Esophagus squamous epithelium (tissue), 5 donors: ENCODE measurements at places on chromosomes 5 and 9.

GRCh38 chr5:124724357-124725039 lies 21.9 kb downstream of the ZNF608 start:
- DNase-seq, result no peak

GRCh38 chr5:38420691-38421390 lies 135.6 kb downstream of the LIFR start:
- no peak for DNase-seq

GRCh38 chr5:43298443-43298842 lies 14.8 kb downstream of the HMGCS1 start:
- no peak for DNase-seq

DNA sequence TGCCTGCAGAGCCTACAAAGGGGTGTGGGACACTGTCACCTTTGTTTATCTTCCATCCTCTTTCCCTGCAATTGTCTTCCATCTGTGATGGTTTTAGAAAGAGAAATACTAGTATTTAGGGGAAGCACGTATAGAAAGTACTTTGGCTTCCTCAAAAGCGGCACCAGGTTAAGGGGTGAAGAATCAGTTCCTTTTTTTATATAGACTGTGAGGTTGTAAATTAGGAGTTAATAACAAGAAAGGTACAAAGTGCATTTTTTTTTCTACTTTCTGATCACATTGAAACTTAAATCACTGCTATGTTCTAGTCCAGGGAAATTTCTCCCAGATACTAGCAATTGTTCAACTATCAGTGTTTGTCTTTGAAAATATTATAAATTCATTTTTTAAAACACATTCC lies 219.3 kb downstream of the CEMIP2 start:
- DNase-seq, result no peak

DNA sequence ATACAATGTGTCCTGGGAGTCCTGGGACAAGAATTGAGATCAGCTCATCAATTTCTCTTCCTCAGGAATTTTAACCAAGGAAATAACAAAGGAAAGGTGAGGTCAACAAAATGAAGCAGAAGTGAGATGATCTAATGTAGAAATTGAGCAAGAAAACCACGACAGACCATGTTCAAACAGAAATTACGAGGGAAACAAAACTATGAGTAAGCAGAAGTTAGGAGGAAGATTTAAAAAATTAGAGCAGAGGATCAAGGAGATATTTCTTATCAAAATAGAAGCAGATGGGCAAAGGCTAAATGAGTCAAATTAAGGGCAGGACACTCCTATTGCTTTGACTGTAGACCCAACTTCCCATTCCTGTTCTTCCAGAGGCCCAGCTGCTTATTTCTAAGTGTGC lies 97.4 kb downstream of the HINT1 start:
- DNase-seq, result no peak

DNA sequence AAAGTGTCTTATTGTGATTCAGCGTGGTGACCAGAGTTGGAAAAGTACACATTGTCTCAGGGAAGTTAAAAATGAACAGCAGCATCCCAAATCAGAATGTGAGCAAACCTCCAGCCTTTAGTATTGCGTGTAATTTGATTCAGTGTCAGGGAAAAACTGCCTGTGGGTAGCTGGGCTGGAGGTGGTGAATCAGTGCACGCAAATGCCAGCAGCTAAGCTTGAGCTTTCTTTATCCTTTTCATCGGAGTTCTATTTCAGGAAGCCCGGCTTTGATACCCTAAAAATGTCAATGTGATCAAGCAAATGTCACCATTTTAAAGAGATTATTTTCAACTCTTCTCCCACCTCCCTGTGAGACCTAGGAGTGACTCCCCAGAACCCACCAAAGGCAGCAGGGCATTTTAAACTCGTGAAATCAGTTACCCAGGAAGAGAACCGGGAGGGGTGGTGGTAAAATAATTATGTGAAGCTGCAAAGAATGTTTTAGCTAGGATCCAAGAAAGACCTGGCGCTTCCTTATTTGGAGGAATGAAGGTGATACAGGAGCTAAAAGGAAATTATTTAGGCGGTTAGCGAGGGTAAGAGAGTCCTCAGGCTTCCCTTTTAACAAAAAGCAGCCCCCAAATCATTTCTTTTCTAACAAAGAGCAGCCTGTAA lies 25.7 kb upstream of the C5orf47 start:
- no peak for DNase-seq

- DNase-seq, result no peak
These were observed 396.3 kb downstream of the PDE4D start for GRCh38 chr5:59497207-59497606.

DNA sequence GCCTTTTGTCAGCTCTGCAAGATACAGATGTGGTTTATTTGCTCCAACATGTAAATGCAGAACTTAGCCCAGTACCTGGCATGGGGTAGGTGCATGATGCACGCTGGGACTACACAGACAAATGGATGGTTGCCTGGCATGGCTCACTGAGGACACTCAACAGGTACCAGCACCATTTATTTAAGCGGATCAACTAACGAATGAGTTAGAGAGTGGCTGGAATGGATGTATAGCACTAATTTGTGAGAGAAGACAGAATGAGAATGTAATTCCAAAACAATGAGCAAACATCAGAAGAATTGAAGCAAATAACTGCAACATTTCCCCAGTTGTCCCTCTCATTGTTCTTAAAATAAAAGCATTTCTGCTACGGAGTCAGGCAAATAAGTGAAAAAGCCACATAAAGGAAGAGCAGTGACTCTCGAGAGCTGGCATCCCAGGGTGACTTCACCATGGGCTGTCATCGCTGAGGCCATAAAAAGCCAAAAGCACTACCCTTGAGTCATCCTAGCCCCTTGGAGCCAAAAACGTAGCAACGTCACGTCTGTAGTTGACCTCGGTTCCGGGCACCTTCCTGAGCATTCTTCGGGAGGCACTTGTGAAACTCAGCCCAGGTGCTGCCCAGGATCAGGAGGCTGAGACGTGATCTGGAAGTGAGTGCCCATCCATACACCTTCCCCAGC lies 290.3 kb downstream of the NSG2 start:
- DNase-seq, result no peak

GRCh38 chr5:8752595-8752994 lies 793.3 kb downstream of the SEMA5A start:
- no peak for DNase-seq

- no peak for DNase-seq
These were observed 7.3 kb upstream of the DHFR start for GRCh38 chr5:80662108-80662507.

- no peak for DNase-seq
These were observed 14.9 kb upstream of the FGFR4 start for GRCh38 chr5:177071666-177072385.

DNA sequence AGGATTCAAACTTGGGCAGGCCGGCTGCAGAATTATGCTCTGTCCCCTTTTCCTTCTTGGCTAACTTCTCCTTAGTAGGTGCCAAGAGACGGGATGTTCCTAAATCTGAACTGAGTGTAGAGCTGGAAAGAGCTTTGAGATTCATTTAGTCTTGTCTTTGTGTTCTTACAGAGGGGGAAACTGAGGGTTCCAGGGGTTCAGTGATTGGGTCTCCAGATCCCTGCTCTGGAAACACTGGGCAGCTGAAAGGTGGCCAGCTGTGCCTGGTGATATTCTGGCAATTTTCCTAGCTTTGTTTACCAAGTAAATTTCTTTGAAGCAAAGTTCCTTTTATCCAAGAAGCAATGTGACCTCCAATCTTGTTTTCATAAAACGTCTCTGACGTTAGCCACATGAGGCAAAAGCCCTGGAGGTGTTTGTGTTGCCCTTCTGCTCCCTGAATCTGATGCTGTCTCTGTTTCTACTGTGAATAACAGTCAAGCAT lies 288.7 kb downstream of the ZSWIM6 start:
- DNase-seq, result no peak

- DNase-seq, result no peak
These were observed 340.0 kb downstream of the PTPRD start for GRCh38 chr9:10272830-10273229.
